ENCODE measurements at places on chromosomes 2 and 18.

DNA sequence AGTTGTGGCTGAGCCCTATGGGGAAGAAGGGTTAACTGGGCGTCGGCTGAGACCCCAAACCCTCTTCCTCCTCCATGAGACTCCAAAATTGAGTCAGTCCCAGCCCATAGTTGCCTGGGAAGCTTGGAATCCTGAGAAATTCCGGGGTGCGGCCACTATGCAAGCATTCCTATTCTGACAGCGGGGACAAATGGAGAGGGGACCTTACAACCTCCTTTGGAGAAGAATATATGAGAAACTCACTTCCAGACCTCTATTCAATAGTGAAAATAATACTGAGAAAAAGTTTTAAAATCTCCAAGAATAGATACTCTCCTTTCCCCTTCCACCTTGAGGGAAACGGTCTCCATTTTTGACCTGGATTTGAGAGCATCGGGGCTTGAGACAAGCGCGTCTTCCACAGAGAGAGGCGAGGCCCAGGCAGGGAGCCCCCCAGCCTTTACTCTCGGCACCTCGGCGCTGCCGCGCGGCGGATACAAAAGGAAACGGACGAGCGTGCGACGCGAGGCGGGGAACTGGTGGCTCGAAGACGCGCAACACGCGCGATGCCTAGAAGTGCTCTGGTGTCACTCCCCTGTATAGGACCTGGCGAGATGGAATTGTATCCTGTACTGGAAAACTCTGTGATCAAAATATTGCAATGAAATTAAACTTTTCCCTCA lies 11.1 kb downstream of the NR4A2 start:
- DNase-seq: no peak

DNA sequence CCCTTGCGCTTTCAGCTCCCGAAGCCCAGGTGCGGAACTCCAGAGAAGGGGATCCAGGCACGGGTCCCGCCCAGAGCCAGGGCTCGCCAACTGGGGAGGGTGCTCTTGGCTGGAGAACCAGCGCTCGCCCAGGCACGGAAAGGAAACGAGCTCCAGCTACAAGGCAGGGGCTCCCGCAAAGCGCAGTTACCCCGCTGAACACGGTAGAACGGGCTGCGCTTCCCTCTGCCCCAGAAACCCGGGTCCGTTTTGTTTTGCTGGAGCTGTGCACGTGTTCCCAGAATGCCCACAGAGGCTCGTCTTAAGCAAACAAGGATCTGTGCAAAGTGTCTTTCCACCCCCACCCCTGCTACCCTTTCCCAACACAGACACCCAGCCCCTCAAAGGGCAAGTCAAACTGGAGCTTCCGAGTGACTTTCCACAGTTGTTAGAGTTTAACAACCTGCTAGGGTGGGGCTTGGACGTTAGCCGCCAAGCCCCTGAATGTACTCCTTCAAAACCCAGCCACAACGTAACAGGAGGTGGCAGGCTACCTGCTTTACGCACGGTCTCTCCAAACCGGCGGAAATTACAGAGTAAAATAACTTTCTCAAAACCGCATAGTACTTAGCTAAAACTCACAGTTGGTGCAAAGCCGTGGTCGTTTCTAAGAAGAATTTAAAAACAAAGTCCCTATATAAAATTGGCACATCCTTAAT lies 775 bp downstream of the RNF125 start:
- DNase-seq: no peak

GRCh38 chr2:147538821-147539220 lies 306.0 kb upstream of the ACVR2A start:
- DNase-seq: no peak

DNA sequence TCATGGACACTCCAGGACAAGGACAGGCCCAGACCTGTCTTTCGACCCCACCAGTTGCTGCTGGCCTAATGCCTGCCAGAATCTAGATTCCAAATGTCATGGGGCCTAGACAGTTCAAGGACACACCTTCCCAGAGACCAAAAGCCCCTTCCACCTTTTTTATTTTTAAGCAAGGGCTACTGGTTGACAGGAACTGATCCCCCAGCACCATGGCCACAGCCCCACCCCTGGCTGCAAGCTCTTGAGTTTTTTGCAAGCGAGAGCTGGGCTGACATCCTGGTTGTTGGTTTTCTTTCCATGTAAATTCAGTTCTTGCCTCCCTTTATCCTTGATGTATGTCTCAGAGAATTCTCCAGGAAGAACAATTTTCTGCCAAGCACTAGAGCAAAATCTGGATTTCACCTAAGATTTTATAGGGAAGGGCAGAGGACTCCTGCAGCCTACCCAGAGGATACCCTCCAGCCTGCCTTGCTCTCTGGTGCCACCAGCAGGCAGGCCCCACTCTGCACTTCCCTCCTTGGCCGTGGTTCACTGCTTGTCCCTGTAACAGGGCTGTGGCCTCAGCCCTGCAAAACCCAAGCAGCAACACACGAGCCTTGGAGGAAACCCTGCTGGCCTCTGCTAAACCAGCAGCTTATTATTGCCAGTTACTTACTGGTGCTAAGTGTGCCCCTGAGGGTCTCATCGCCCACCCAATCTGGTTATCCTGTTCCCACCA lies 97.7 kb downstream of the TWIST2 start:
- DNase-seq: no peak

- DNase-seq: no peak
These were observed 12.1 kb downstream of the AMER3 start for GRCh38 chr2:130767408-130767775.

- no peak for DNase-seq
These were observed 398.5 kb upstream of the FIGN start for GRCh38 chr2:164134336-164134735.

- DNase-seq: no peak
These were observed 442.8 kb upstream of the SYT4 start for GRCh38 chr18:43720041-43720440.

DNA sequence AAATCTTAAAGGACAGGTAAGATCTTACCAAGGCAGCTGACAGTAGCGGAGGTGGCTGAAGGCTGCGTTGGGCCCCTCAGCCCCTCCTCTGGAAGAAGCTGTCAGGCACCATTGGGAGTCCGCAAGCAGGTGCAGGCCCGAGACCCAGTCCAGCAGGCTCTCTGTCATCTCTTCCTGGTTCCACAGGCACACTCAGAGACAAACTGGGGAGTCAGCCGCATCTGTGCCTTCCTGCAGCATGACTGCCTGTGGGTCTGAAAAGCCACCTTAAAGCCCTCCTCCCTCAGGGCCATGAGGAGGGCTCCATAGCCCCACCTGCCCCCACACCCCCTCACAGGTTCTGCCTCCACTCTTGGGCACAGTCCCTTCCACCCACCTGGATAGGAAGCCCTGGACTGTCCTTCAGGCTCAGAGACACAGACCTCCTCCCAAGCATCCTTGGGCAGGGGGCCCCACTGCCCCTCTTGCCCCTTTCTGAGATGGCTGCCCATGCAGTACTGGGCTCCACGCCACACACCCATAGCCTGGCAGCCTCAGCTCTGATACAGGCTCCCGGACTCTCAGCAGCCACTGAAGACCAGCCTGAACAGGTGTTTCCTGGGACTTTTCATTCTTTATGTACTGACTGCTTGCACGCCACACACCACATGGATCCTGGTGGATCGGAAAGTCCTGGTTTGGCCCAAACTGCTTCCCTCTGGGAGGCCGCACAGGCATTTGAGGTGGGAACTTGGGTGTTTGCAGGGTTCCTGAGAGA lies 239.8 kb downstream of the SEPTIN10 start:
- no peak for DNase-seq

DNA sequence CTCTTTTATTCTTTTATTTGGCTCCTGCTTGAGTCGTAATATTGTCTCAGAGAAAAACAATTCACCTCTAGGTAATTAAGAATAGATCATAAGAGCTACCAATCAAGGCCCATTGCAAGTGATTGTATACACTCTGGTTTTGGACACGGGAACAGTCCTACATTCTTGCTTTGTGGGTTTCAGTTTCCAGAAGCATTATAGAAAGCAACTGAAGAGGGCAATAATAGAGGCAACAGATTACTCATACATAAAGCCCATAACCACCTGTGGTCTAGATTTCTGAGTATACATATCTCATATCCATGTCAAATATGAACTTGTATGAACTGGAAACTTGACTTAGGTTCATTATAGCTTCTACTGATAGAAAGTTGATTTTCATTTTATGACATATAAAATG lies 65.4 kb downstream of the DIS3L2 start:
- no peak for DNase-seq

GRCh38 chr18:57621246-57621604 lies 411 bp downstream of the NARS1 start:
- DNase-seq: peak; percentile 11

DNA sequence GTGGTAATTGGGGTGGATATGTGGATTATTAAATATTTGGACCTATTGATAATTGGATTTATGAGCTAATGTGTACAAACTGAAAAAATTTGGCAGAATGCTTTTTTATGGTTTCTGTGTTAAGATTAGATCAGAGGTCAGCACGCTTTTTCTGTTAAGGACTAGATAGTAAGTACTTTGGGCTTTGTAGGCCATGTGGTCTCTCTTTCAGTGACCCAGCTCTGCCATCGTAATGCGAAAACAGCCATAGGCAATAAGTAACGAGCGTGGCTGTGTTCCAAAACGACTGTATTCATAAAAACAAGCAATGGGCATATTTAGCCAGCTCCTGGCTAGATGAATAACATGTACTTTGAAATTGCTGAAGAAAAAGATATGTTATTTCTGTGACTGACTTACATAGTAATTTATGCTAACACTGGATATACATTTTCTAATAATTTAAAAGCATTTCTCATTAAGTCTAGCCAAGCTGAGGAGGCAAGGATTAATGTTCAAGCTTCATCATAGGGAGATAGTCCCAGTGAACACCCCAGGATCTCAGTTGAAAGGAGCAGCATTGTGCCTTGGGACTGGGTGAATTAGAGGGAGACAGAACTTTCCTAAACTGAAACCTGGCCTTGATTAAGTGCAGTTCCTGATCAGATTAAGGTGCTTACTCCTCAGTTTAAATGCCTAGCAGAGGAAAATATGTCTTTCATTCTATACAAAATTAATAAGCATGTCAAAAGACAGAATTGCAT lies 20.0 kb downstream of the CCDC138 start:
- DNase-seq: no peak

GRCh38 chr18:55268151-55268601 lies 308.9 kb upstream of the CCDC68 start:
- DNase-seq: no peak

DNA sequence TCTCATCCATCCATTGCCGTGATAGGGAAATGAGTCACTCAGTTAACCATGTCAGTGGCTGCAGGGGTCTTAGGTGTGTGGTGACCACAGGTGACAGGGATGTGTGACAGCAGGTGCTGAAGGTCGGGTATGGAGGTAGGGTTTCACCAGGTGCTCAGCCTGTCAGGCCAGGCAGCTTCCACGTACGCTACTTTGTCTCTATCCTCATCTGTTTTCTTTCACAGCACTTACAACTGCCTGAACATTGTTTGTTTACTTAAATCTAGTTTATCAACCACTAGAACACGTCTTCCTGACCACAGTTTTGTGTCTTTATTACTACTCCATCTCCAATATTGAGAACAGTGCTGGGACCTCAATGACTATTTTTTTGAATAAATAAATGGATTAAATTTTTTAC lies 11.4 kb upstream of the UXS1 start:
- no peak for DNase-seq
